ENCODE measurements at places on chromosomes 6 and 20.

DNA sequence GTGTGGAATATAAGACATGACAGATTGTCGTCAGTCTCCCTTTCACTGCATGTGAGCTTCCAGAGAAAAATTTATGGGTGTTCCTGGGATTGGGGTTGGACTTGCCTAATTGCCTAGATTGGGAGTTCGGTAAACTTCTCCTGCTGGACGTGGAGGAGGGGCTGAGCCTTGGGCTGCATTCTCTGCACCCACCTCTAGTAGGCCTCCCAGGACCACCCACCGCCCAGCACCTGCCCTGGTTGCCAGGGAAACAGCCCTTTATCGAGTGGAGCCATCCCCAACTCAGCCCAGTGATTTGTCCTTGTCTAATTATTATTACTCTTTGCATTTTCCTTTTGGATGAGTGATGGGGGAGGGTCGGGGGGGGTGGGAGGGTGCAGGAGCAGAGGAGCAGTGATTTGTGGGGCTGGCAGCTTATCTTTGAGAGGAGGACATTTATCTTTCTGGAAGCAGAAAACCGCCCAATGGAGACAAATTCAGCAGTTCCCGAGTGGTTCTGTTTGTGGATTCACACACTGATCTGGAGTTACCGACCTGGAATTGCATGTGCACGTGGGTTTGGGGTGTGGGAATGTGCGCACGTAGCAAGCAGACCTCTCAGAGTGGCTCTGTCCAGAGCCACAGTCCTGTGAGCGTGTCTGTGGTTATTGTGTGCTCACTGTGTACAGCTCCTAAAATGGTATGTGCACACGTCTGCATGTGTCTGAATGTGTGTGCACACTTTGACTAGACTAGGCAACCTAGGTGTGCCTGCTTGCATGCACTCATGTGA, 104.5 kb downstream of the DHX35 start:
- DNase-seq, result no peak

DNA sequence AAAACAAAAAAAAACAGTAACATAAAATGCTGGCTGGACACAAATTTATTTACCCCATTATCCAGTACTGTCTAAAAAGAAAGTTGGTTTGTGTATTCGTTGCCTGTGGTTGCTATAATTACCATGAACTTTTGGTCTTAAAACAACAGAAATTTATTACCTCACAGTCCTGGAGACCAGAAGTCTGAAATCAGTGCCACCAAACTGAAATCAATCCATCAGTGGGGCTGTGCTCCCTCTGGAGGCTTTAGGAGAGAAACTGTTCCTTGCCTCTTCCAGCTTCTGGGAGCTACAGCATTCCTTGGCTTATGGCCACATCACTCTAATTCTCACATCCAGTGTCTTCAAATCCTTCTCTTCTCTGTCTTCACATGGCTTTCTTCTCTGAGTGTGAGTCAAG, 79.4 kb downstream of the SNX5 start:
- DNase-seq, result no peak

DNA sequence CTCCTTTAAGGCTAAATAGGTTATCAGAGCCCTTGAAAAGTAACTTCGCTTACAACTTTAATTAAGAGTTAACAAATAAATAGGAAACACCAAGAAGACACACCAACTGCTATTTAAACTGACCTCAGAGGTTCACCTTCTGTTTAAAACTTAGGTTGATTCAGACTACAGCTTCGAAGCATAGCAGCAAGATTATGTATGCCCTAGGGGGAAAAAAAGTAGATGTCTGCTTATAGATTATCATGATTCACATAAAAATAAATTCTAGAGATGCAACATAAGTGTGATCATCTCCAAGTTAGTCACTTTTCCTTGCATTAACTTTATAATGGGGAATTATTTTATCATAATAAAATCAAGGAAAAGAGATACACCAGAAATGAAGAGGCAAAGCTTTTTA, 8.9 kb downstream of the PNISR start:
- DNase-seq, result no peak

DNA sequence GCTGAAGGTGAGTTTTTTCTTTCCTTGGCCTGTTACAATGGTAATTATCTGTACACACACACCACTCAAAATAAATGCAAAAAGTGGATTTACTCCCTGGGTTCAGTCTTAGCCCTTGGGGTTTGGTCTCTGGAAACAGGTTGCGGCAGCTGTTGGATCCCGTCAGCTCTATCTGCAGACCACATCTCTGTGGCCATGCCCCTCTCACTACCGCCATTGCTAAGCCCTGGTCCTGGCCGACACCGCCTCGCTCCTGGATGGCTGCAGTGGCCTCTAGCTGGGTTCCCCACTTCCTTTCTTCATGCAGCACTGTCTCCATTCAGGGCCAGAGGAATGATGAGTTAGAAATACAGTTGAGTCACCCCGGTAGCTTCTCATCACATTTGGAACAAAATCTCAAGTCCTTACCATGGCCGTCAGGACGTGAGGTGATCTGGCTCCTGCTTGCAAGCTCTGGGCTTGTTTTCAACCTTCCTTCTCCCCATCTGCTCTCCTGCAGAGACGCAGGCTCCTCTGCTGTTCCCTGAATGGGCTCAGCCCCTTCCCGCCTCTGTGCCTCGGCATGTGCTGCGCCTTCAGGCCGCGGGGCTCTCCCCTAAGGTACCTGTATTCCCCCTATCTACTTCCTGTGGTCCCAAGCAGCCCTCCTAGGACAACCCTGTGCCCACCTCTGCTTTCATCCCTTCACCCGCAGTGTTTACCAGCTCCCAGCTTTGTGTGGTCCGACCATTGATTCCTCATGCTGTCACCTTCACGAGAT, 38.0 kb downstream of the EFCAB8 start:
- DNase-seq, result no peak

DNA sequence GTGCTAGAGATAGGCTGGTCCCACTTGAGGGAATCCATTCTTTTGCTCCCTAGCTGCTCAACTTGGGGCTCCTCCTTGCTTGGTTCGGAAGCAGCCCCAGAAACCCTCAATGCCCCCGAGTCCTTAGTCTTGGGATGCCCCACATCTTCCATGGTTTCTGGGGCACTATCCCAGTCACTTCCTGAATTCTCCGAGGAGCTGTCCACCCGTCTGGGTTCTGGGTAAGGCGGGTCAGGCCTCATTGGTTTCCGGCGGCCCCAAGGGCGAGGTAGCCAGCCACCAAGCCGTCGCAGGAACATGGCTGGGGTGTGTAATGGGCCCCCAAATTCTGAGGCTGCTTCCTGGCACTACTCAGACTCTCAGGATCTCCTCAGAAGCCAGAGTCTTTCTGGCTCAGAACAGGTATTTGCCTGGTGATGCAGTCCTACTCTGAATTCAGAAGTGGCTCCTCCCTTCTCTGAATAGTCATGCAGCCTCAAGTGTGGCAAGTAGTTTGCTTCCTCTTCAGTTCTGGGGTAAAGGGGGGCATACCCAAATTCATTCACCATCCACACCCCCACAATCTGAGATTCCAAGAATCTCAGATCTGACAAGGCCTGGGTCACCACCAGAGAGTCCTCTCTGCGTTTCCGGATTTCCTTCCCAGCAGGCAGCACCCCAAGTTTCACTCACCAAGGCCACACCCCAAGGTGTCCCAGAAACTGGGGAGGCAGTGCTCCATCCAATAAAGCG, 763 bp downstream of the C6orf47 start:
- no peak for DNase-seq

GRCh38 chr20:61912665-61913422, 152.8 kb downstream of the TAF4 start:
- DNase-seq, result no peak

Data from NCI-H524 treated with DMSO at 0.1 percent for 48 hours (cell line).